ENCODE measurements at places on chromosomes 16 and 17. TPM values are rescaled to one million over a fixed set of nuclear protein-coding genes. Genes with fewer than 3 reads are reported as not detected.

GRCh38 chr17:5825717-5826330 is 241.5 kb upstream of the NLRP1 start:
- no peak for DNase-seq
- no peaks in the 10 kb centered on the region for H3K4me1 ChIP-seq

Gene GRAP
- 1.9 TPM for total RNA-seq

DNA sequence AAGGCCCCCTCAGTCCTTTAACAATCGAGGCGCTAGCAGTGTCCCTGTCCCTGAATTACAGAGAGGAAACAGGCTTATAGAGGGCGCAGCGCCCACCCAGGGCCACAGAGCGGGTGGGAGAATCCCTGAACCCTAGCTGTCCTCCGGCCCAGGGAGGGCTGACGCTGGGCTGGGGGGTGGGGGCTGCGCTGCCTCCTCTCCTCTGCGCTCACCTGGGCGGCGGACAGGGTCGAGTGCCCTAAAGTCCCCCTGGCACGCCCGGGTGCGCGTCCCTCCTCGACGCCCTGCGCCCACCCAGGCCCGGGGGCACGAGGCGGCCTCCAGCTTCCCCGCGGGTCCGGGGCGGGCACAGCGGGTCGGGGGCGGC is 200.4 kb upstream of the N4BP1 start:
- H3K36me3 ChIP-seq: no peaks in the 10 kb centered on the region
- no peak for DNase-seq
- H3K27ac ChIP-seq: no peak overlapping the region
- no peaks in the 10 kb centered on the region for H3K4me1 ChIP-seq

- no peaks in the 10 kb centered on the region for H3K27me3 ChIP-seq
- peaks cover 14% of the 10 kb centered on the region for H3K4me1 ChIP-seq
- no peak for DNase-seq
- no peak overlapping the region for H3K4me3 ChIP-seq
- H3K36me3 ChIP-seq: no peaks in the 10 kb centered on the region
These were observed 12.1 kb downstream of the SCNN1G start for GRCh38 chr16:23194497-23195221.

GRCh38 chr16:67966549-67967182 is 1.8 kb downstream of the SLC12A4 start:
- peak overlapping the region; percentile 95 for H3K27ac ChIP-seq
- DNase-seq: peak; percentile 69
- H3K27me3 ChIP-seq: no peaks in the 10 kb centered on the region
- H3K4me1 ChIP-seq: peaks cover 62% of the 10 kb centered on the region
- H3K4me3 ChIP-seq: peak overlapping the region; percentile 97
- H3K36me3 ChIP-seq: peaks cover 22% of the 10 kb centered on the region

Gene KRTAP9-7
- total RNA-seq: not detected

DNA sequence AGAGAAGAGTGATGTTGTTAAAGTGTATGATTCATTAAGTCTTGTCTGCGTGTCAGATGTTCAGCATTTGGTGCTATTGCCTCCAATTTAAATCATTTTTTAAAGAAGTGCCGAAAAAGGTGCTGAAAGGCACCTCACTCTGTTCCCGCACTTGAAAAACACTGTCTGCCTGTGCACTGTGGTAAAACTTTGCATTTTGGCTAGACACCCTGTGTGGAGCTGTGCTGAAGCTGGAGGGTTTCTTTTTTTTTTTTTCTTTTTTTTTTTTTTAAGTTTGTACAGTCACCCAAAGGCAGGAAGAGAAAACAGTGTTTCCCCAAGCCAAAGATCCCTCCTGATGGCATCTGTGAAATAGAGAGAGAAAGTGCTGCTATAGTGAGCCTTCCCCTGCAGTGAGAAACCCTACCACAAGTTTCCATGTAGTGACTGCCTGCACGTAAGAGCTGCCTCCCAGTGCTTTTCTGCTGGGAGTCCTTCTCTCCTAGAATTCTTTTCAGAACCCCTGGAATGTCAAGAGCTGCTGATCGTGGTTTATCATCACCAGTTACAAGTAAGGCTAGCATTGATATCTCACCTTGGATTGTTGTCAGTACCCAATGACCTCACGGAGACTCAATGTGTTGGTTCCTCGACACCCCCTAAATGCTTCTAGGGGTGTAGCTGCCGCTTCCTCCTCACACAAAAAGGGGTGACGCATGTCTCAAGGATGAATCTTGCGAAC is 116.0 kb upstream of the SOX9 start:
- no peak overlapping the region for H3K27ac ChIP-seq
- no peaks in the 10 kb centered on the region for H3K36me3 ChIP-seq
- H3K4me3 ChIP-seq: no peak overlapping the region
- no peaks in the 10 kb centered on the region for H3K4me1 ChIP-seq
- no peaks in the 10 kb centered on the region for H3K27me3 ChIP-seq

- H3K27me3 ChIP-seq: no peaks in the 10 kb centered on the region
- H3K36me3 ChIP-seq: no peaks in the 10 kb centered on the region
- H3K27ac ChIP-seq: no peak overlapping the region
- H3K4me1 ChIP-seq: peaks cover 4% of the 10 kb centered on the region
- H3K4me3 ChIP-seq: no peak overlapping the region
These were observed 1.9 kb downstream of the NXPH3 start for GRCh38 chr17:49577650-49577934.

- no peaks in the 10 kb centered on the region for H3K4me1 ChIP-seq
- H3K27me3 ChIP-seq: no peaks in the 10 kb centered on the region
- H3K36me3 ChIP-seq: no peaks in the 10 kb centered on the region
- no peak overlapping the region for H3K4me3 ChIP-seq
These were observed 79.4 kb downstream of the RAP1GAP2 start for GRCh38 chr17:2875608-2876007.

DNA sequence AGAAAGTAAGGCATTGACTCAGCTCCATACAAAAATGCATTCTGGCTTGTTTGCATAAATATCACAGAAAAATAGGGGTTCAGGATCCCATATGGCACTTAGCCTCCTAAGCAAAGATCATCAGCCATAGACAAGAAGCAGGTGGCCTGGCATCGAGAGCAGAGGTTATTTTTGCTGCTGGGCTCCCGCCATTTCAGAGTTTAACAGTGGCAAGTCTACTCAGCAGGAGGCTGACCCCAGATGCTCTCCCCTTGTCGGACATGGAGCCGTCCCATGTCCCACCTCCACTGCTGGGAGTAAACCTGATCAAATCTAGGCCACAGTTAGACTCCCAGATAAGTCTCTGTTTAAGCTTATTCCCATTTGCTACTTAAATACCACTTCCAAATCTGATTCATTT is 269.1 kb downstream of the FTO start:
- no peak overlapping the region for H3K27ac ChIP-seq
- H3K4me3 ChIP-seq: no peak overlapping the region
- DNase-seq: peak; percentile 41

Gene HS3ST3A1
- 0.12 TPM for total RNA-seq
